ENCODE measurements at places on chromosomes 5 and 9.

- DNase-seq = no peak
Measured at GRCh38 chr5:36796155-36796554, 80.4 kb upstream of the NIPBL start.

DNA sequence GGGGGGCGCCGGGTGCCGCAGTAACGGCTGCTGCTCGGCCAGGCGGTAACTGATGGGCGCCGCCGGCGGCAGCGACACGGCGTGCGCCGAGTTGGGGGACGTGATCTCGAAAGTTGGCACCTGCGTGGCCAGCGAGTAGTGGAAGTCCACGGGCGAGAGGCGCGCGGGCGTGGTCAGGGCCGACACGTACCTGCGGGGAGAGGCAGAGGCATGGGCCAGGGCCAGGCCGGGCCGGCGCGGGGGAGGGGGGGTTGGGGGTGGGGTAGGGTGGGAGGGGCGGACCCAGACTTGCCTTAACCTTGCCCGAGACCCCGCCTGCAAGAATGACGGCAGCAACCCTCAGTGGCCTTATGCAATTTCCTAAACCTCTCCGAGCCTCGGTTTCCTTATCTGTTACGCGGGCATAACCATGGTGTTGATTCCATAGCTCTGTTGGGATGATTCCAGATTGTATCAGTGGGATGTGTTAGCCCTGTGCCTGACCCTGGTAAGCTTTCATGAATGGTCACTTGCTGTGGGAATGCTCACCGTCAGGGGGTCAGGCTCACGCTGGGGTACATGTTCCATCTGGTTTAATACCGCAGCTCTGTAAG lies 53.0 kb downstream of the PSD2 start:
- DNase-seq = no peak

GRCh38 chr9:21685502-21685901 lies 116.9 kb upstream of the MTAP start:
- no peak for DNase-seq

- no peak for DNase-seq
Measured at GRCh38 chr5:1946122-1946677, 63.5 kb upstream of the IRX4 start.

- no peak for DNase-seq
Measured at GRCh38 chr5:124627815-124628595, 118.4 kb downstream of the ZNF608 start.

DNA sequence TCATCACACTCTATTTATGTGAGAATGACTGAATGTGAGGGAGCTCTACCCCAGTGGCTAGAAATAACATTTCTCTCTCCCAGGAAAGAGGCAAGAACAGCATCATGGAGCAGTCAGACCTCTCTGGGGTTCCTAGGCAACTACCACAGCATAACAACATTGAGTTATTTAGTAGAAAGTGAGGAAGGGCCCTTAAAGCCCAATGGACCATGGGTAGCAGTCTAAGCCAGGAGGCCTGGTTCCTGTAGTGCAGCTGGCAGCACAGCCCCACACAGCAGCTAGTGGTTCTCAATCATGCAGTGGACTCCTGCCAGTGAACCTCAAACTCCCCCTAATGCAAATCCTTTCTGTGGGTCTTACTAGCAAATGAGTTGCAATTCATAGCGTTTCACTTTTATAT lies 55.3 kb downstream of the SPEF2 start:
- DNase-seq = peak; percentile 57

DNA sequence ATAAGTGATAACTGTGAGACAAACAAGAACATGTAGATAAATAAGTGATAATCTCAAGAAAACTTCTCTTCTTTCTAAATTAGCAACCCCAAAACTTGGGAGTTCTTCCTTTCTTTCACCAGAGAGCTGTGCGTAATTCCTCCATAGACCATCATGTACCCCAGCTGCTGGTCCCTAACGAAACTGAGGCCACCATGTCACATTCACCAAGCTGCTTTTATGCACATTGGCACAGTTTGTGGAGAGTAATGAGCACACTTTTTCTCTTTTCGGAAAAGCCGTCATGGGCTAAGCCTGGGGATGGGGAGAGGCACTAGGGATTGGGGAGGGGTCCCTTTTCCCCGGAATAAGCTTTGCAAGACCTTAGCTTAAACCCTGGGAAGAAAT lies 561.4 kb downstream of the BNC2 start:
- no peak for DNase-seq

GRCh38 chr5:14503681-14504331 lies 77.8 kb upstream of the OTULINL start:
- no peak for DNase-seq

DNA sequence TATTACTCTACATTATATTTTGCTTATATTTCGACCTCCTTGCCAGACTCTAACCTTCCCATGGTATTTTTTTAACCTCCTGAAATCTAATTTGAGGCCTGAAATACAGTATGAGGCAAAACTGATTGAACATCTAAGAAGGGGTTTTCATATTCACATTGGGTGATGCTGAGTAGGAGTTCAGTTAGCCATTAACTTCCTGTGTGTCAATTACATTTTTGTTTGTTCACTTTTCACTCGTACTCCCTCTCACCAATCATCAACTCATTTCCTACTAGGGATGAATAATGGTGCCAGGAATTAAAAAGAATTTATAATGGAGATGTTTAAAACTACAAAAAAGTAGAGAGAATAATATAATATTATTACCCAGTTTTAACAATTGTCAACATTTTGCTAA lies 27.6 kb upstream of the GLRA1 start:
- no peak for DNase-seq

- no peak for DNase-seq
Measured at GRCh38 chr9:22354699-22355384, 91.8 kb upstream of the DMRTA1 start.

DNA sequence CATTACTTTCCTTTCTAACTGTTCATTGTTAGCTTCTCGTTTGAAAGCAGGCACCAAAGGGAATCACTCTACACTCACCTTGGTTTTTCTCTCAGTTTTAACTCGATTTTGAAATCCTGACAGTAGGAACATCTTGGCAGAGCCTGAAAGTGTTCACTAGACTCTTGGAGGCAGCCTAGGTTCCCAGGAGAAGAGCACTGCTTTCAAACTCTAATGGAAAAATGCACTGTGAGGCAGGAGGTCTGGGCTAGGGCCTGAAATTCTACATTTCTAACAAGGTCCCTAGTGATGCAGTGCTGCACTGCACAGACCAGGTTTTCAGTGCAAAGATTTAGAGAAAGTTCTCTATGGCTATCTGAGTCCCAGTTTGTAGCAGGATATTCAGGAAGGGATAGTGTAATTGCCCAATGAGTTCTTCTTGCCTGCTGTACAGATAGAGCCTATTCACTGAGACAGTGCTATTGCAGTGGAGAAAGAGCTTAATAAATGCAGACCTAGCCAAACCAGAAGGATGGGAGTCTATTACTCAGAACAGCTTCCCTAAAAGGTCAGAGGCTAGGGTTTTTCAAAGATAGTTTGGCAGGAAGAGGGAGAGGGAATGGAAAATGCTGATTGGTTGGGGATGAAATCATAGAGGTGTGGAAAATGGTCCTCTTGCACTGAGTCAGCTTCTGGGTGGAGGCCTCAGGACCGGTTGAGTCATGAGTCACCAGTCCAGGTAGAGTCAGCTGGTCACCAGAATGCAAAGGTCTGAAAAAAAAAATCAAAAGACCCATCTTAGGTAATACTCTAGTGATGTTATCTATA lies 153.9 kb downstream of the GPBP1 start:
- no peak for DNase-seq

GRCh38 chr5:26791433-26791832 lies 247.0 kb downstream of the CDH9 start:
- DNase-seq = no peak

All from stimulated activated naive CD8-positive, alpha-beta T cell treated with anti-CD3 and anti-CD28 coated beads, Interleukin-15, amount 100 ng/mL, for 72 hours (primary cell).